ENCODE measurements at places on chromosomes 12 and 14.

DNA sequence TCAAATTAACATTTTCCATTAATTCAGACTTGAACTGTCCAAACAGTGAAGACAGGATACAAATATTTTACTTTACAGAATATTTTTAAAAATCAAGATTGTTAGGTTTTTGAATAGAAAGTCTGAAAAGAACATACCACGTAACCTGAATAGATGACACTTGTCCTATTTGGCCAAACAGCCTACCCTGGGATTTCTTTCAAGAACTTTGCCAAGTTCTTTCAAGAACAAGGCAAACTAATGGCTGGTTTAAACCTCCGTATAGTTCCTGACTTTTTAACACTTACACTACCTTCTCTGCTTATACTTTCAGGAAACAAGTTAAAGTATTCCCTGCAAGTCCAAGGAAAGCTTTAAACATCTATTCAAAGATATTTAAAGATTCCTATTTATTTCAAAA, 35.0 kb downstream of the MAP4K5 start:
- DNase-seq: no peak

DNA sequence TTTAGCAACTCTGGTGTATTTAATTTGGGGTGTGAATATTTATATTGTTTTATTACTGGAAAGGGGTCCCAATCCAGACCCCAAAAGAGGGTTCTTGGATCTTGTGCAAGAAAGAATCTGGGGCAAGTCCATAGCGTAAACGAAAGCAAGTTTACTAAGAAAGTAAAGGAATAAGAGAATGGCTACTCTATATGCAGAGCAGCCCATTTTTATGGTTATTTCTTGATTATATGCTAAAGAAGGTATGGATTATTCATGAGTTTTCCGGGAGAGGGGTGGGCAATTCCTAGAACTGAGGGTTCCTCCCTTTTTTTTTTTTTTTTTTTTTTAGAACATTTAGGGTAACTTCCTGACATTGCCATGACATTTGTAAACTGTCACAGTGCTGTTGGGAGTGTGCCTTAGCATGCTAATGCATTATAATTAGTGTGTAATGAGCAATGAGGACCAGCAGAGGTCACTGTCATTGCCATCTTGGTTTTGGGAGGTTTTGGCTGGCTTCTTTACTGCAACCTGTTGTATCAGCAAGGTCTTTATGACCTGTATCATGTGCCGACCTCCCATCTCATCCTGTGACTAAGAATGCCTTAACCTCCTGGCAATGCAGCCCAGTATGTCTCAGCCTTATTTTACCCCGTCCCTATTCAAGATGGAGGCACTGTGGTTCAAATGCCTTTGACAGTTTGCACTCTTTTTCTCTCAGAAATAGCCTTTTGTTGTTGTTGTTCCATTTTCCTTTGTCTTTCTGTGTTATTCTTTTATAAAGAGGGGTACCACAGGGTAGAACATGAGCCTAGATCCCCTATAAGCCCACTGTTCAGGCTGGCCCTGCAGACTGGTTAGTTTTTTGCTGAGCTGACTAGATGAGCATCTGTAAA, 75.5 kb upstream of the DCD start:
- DNase-seq: peak; percentile 32

DNA sequence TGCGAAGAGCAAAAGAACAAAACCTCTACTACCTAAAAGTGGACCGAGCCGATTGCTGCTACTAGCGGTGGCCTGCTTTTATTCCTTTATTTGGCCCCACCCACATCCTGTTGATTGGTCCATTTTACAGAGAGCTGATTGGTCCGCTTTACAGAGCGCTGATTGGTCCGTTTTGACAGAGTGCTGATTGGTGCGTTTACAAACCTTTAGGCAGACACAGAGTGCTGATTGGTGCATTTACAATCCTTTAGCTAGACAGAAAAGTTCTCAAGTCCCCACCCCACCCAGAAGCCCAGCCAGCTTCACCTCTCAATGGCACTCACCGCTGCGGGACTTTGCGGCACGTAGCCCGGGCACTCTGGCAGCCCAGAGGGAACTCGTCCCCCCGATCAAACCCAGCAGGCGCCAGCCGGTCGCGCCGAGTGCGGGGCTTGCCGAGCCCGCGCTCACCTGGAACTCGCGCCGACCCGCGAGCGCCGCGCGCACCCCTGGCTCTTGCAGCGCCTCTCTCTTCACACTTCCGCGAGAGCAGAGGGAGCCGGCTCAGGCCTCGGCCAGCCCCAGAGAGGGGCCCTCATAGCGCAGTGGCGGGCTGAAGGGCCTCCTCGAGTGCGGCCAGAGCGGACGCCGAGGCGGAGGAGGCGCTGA, 8.7 kb upstream of the FGD4 start:
- peak; percentile 48 for DNase-seq

GRCh38 chr12:92138144-92138543, 7.5 kb downstream of the BTG1 start:
- no peak for DNase-seq

- peak; percentile 17 for DNase-seq
These were observed 3.7 kb upstream of the SIX1 start for GRCh38 chr14:60652674-60653651.

DNA sequence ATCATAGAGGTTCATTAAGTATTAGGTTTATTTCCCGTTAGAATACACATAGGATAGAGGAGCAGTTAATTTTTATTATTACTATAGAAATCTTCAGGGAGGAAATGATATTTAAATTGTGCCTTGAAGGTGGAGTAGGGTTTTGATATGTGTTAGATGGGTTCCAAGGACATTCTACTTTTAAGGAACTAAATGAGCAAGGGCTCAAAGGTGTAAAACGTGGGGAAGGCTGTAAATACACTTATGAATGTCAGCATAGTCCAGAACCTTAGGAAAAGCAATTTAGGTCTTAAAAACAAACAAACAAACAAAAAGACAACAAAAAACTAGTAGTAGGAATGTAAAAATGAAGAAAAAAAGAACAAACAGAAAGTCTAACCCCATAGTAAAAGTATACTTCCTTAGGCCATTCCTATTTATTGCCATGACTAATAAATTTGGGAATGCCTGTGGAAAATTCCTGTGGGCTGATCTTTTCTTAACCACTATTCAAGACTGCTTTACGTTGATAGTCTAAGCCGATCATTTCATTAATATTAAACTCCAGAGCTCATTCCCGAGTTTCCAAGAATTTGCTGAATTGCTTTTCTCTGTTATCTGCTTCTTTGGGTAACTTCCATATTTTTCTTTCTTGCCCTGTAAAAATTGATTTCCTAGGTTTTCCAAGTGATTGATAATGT, 180.3 kb downstream of the RAD51B start:
- DNase-seq: no peak
